Stimulated activated CD4-positive, alpha-beta T cell treated with anti-CD3 and anti-CD28 coated beads, Interleukin-4, amount 100 ng/mL, for 24 hours (primary cell): ENCODE measurements at places on chromosomes 16 and 17.

DNA sequence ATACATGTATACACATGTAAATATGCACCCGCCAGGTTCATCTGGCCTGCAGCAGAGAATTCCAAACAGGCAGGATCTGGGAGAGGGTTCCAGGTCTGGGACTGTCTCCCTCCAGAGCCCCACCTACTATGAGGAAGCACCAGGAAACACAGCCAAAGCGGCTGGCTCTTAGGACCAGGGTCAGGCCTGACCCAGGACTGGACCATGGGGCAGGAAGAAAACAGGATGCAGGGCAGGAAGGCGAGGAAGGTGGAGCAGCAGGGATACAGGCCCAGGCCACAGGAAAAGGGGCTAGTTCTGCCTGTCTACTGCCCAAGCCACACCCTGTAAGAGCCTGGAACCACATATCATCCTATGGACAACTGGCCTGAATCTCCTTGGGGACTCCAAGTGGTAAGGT, 2.2 kb downstream of the HID1 start:
- no peak for DNase-seq

DNA sequence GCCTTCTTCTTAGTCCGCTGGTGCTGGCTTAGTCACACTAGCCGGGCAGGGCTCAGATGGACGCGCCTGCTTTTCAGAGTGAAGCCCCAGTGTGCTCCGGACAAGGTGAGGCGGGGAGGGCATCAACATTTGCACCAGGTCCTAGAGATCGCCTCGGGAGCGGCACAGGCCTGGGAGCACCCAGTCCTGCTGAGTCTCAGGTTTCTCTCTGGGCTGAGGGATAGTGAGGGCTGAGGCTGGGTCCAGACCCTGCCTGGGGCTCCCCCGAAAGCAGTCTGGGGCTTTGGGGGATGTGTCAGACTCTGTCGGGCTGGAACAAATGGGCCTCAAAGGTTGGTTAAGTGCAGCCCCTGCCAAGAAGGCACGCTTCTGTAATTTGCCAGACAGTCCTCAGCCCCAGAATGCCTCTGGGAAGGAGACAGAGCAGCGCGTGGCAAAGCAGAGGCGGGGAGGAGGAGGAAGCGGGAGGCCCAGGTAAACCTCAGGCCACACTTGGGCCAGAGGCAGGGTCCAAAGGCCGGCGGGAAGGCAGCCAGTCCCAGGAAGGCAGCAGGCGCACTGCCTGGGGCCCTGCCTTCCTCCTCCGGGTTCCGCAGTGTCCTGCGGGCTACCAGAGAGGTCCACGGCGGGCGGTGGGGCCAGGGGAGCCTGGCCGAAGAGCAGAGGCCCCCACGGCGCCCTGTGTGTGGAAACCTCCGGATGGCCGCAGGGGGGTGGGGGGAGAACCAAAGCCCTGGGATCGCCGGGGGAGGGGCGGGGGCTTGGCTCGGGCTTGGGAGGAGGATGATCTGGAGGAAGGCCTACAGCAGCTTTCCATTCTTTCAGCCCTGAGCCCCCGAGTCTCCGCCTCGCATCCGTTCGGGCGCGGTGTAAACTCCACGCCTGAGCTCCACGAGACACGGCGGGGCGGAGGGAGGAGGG, 39.5 kb upstream of the ATP2A3 start:
- no peak for DNase-seq

DNA sequence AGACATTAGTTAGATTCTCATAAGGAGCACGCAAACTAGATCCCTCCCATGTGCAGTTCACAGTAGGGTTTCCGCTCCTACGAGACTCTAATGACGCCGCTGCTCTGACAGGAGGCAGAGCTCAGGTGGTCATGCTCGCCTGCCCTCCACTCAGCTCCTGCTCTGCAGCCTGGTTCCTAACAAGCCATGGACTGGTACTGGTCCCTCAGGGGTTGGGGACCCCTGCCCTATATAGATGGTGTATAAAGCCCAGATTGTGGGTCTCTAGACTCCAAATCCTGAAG, 52.1 kb upstream of the LYRM9 start:
- no peak for DNase-seq

GRCh38 chr17:8826808-8827435, 27.8 kb upstream of the MFSD6L start:
- no peak for DNase-seq

DNA sequence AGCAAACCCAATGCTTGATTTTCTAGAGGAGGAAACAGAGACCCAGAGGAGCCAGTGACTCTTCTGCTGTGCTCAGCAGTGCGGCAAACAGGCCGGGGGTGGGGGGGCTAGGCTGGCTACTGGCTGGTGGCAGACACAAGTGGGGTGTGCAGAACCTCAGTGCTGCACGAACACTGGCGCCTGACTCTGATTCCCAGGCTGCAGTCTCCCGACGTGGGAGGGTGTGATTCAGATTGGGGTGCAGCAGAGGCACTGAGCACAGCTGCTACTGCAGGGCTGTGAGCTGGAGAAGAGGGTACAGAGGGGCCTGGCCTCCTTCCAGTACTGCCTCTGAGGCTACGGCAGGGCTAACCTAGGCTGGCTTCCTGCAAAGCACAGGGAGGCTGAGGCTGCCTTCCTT, 8.1 kb downstream of the RPL19 start:
- no peak for DNase-seq

DNA sequence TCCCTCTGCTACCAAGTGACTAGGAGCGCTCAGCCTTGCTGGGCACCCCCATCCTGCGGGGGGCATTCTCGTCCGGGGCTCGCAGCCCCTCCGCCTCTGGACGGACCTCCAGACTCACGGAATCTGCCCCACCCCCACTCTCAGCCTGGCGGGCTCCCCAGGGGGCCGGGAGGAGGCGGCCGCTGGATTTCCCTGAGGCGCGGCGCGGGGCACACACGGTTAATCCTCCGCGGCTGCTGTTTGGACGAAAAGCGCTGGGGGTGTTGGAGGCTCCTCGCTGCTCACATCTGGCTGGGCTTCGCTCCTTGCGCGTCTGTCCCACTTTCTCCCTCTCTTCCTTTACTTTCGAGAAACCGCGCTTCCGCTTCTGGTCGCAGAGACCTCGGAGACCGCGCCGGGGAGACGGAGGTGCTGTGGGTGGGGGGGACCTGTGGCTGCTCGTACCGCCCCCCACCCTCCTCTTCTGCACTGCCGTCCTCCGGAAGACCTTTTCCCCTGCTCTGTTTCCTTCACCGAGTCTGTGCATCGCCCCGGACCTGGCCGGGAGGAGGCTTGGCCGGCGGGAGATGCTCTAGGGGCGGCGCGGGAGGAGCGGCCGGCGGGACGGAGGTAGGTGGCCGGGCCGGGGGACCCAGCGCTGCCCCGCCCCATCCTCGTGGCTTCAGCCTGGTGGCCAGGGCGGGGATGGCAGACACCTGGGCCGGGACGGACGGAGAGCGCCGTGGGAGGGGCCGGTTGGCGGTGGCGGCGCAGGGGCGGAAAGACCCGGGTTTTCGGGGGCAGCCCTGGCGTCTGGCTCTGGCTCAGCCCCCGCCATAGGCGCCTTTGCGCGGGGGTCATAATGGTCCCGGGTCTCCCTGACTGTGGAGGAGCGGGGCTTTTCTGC, at the start of gene C1QTNF1:
Gene C1QTNF1 (plus strand): TSS at position 284 of the 886 bp plus-strand sequence. CDS start 19,800 bp downstream, outside the sequence.
- peak; percentile 29 for DNase-seq

GRCh38 chr16:67406111-67406971, 9.9 kb downstream of the ZDHHC1 start:
- DNase-seq, result no peak

DNA sequence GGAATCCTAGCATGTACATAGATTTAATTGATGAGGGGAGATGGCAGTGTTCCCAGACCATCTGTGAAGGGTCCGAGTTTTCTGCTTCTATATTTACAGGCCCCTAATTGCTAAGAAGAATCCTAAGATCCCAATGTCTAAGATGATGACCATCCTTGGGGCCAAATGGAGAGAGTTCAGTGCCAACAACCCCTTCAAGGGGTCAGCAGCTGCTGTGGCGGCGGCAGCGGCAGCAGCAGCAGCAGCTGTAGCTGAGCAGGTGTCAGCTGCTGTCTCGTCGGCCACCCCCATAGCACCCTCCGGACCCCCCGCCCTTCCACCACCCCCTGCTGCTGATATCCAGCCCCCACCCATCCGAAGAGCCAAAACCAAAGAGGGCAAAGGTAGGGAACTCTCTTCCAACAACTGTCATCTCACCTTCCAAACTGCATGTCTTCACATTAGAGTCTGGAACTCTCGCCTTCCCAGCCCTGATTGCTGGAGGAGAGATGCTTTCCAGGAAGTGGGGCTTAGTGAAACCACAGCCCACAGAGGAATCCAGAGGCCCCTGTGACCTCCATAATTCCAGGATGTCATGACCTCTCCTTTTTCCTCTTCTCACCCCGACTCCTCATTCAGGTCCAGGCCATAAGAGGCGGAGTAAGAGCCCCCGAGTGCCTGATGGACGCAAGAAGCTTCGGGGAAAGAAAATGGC, 4.7 kb downstream of the CHD3 start:
- DNase-seq, result no peak

- DNase-seq, result no peak
Measured at GRCh38 chr16:84808826-84809225, 11.0 kb upstream of the CRISPLD2 start.

- no peak for DNase-seq
Measured at GRCh38 chr17:81349397-81350319, 45.6 kb upstream of the BAHCC1 start.

DNA sequence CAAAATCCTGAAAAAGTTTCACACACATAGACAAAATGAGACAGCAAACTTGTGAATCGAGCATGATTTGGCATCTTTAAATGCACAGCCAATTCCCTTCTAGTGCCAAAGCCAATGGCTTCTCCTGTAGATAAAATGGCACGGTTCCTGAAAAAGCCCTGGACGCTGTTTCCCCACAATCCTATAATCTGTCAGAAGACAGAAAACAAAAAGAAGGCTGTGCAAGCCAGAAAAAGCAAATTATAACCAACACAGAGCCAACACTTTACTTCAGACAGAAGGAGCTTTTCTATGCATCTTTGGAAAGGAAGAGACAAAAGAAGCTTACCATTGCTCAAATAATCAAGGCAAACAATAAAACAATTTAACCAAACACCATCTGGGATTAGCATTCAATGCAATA, 23.8 kb downstream of the FAM222B start:
- DNase-seq, result no peak

GRCh38 chr17:47945529-47946508, 4.4 kb downstream of the PNPO start:
- no peak for DNase-seq

GRCh38 chr17:49931416-49932137, 37.4 kb upstream of the DLX4 start:
- no peak for DNase-seq

DNA sequence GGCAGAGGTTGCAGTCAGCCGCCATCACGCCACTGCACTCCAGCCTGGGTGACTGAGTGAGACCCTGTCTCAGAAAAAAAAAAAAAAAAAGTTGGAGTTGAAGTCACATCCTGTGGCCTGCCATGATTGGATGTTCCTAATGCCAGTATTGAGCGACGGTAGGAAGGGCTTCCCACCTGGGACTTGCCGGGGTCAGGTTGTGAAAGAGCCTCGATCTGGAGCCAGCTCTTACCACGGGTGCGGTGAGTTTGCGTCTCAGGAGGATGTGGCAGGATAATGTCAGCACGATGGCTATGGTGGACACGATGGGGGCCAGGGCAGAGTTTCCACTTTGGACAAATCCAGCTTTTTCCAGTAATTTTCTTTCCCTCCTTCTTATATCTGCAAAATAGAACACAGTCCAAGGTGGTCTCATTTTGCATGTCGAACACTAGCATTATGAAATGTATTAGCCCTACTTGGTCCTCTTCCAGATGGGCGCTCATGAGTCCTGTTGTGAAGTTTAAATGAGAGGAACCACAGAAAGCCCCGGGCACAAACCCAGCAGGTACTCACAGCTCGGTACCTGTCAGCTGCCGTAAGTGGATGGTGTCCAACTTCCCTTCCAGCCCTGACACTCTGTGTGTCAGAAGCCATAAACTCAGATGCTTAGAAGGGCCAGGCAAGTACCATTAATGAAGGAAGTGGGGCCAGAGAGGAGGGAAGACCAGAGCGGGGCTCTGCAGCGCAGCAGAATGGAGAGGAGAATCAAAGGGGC, 22.2 kb downstream of the ABCC12 start:
- DNase-seq, result no peak

GRCh38 chr16:56102183-56102686, 89.1 kb upstream of the GNAO1 start:
- no peak for DNase-seq

- no peak for DNase-seq
Measured at GRCh38 chr16:11208916-11209665, 46.9 kb downstream of the SOCS1 start.

DNA sequence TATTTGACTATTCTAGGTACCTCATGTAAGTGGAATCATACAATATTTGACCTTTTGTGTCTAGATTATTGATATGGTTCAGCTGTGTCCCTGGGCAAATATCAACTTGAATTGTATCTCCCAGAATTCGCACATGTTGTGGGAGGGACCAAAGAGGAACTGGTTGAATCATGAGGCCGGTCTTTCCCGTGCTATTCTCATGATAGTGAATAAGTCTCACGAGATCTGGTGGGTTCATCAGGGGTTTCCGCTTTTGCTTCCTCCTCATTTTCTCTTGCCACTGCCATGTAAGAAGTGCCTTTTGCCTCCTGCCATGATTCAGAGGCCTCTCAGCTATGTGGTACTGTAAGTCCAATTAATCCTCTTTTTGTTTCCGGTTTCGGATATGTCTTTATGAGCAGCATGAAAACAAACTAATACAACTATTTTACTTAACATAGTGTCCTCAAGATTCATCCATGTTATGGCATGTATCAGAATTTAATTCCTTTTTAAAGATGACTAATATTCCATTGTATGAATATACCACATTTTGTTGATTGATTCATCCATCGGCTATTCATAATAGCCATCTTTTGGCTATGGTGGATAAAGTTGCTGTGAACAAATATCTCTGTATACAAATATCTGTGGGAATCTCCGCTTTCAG, 129.1 kb downstream of the FTO start:
- no peak for DNase-seq

- peak; percentile 2 for DNase-seq
Measured at GRCh38 chr16:50318796-50319578, 49.8 kb downstream of the BRD7 start.

- DNase-seq, result peak; percentile 49
Measured at GRCh38 chr17:7834542-7834956, 532 bp downstream of the KDM6B start.

- DNase-seq, result peak; percentile 72
Measured at GRCh38 chr17:80035937-80036714, at the start of gene CCDC40. CCDC40 (plus strand) TSS chr17:80036642; CDS start chr17:80036663, 21 bp downstream.

DNA sequence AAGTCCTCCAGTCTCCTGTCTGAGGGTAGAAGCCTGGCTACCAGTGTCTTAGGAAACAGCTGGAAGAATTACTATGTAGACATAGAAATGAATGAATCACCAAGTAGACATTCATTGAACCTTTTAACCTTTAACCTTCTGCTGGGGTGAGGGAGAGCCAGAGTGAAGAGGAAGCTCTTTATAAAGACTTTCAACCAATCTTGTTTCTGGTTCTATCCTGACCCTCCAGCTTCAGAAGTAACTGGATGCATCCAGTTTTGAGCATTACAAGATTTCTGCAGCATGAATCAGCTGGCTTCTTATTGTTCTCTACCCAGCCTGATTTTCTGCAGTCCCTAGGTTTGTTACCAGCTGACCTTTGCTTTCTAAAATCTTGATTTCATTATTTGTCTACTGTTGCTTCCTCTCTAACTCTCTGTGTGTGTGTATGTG, 8.5 kb downstream of the TEKT1 start:
- DNase-seq, result no peak

- no peak for DNase-seq
Measured at GRCh38 chr17:19339341-19339815, 23.1 kb downstream of the B9D1 start.

GRCh38 chr16:50538411-50539052, 9.7 kb upstream of the NKD1 start:
- no peak for DNase-seq
